ENCODE measurements at places on chromosomes 7 and 10.

- no peak for DNase-seq
Observed at GRCh38 chr10:113228530-113228929, 278.5 kb downstream of the TCF7L2 start.

DNA sequence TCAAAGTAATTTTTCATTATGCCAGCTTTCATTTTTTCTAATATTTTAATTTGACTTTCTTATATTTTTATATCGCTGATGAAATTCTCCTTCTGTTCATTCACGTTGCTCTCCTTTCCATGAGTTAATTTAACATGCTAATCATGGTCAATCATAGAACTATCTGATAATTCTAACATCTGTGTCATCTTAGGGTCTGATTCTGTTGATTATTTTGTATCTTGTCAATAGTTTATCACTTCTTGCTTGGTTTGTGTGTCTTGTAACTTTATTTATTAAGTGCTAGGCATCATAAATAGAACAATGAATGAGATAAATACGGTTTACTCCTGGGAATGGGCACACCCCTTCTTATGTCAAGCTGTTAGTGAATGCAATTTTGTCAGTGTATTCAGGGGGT lies 11.0 kb downstream of the TCERG1L start:
- DNase-seq: no peak

DNA sequence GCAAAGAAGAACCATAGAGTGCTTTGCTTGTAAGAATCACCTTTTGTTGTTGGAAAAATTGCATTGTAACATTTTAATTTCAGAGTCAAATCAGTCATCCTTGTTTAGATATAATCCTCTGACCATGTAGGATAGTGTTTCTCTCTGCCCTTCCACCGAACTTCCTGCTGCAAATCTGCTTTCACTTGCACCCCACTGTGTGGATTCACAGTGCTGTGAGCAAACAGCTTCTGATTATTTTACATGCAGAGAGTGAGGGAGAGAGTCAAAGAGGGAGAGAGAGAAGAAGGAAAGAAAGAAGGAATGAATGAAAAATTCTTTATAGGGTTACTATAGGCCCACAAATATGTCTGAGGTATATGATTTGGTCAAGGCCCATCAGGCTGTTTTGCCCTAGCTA lies 30.0 kb upstream of the SEM1 start:
- DNase-seq: no peak

DNA sequence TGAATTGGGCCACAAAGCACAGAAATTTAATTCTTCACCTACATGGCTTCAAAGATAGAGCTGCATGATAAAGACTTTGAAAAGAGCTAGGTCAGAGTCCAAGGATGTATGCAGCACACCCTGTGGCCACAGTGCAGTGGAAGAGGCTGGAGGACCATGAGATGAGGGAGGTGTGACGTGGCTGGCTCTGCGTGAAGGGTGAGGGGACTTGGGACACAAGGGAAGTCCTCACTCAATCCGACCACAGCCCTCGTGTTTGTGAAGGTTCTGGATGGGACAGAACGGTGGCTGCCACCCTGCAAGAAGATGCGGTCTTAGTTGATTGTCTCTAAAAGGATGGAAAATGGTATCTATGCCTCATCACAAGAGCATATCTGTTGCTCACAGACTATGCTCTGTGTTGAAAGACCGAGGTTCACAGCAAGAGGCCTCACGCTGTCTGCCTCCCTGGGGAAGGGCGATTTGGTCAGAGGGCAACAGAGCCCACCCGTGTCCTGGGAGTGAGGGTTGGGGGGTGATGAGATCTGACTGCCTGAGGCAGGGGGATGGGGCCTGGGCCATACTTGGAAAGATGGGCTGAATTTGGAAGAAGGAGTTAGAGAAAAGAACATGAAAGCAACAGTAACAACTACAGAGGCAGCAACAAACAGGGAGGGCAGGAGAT lies 174.4 kb upstream of the SHH start:
- no peak for DNase-seq

GRCh38 chr7:2120841-2121830 lies 111.6 kb downstream of the MAD1L1 start:
- DNase-seq: no peak

DNA sequence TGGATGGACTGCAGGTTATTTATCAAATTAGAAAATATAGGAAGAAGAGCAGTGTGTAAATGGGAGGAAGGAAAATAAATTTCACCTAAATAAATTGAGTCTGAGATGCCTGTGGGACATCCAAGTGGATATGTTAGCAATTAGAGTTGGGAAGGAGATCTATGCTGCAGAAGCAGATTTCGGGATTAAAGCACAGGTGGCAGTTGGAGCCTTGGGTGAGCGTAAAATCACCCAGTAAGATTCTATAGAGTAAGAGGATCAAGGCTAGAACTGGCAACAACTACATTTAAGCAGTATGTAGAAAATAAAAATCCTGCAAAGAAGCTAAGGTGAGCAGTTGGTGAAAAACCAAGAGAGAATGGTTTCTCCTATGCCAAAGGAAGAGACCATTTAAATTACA lies 8.4 kb downstream of the TRIM4 start:
- DNase-seq: no peak

GRCh38 chr10:86056672-86057071 lies 309.9 kb downstream of the GRID1 start:
- DNase-seq: no peak

DNA sequence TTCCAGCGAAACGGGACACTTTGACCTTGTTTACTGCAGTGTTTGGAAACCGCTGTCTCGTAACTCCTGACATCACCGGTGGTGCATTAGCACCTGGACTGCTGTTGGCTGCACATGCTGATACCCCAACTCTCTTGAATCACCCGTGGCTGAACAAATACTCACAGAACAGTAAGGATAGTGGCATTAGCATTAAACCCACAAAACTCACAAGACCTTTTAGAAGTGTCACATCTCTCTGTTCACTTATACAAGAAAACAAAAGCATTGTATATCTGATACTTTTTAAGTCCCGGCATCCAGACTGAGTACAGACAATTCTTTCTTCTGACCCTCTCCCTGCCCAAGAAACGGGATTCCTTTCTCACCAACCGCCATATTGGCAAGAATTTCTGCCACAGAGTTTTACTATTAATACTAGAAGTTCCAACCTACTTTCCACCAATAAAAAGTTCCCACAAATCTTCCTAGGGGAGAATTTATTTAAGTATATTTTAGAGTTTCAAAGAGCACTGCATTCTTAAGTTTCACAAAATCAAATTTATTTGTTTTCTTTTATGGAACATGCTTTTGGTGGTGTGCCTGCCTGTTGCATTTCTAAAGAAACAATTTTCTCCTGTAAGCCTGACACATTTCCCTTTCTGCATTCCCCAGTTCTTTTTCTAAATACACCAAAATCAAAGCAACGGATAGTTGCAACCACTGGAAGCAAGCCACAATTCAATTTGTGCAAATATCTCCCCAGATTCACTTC lies 208.4 kb upstream of the KLF14 start:
- DNase-seq: no peak

DNA sequence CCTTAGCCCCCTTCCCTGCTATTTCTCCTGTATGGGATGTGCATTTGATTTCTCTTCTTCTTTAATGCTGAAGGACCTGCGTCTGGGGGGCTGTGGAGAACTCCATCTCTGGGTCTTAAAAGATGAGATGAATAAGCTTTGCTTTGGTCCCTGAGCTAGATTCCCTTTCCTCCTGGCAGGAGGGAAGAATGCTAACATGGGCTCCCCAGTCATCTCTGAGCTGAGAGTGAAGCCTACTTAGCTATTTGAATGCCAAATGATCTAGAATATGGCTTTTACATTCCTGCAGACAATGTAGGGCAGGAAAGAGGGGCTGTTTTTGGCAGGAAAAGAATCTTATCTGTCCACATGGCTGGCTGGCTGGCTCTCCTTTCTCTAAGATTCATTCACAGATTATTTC lies 62.6 kb upstream of the EFCAB10 start:
- DNase-seq: no peak

DNA sequence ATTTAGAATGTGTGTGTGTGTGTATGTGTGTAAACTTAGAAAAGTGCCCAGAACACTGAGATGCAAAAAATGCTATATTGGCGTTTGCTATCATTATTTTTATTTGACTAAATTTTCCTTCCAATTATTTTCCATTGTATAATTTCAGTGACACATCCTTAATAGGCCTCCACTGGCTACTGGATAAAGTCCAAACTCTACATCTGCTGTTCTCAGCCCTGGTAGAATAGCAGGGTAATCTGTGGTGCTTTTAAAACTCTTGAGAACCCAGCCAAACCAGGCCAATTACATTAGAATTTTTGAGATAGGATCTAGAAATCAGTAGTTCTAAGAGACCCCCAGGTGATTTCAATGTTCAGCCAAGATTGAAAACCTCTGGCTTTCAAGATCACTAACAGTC lies 66.4 kb downstream of the ZNF503 start:
- DNase-seq: no peak

DNA sequence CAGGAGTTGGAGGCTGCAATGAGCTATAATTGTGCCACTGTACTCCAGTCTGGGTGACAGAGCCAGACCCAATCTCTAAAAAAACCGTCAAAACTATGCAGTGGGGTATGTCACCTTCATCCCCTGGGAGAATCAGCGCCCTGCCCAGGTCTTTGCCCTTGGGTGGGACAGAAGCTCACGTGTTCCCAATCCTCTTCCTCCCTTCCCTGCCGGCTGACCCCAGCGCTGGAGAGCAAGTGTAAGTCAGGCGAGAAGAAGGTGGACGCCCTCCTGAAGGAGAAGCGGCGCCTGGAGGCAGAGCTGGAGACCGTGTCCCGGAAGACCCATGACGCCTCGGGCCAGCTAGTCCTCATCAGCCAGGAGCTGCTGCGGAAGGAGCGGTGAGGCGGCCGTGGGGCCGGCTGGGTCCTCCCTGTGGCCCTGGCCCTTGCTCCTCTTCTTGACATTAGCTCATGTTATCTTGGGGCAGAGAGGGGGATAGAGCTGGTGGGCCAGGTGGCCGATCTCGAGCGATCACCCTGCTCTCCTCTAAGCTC lies 64.8 kb upstream of the GTF2IRD1 start:
- no peak for DNase-seq

GRCh38 chr7:116339564-116339963 lies 129.2 kb downstream of the TES start:
- no peak for DNase-seq

- DNase-seq: no peak
Observed at GRCh38 chr7:33998476-33998875, 93.1 kb downstream of the BMPER start.
